ENCODE measurements at places on chromosomes 3 and 15.

DNA sequence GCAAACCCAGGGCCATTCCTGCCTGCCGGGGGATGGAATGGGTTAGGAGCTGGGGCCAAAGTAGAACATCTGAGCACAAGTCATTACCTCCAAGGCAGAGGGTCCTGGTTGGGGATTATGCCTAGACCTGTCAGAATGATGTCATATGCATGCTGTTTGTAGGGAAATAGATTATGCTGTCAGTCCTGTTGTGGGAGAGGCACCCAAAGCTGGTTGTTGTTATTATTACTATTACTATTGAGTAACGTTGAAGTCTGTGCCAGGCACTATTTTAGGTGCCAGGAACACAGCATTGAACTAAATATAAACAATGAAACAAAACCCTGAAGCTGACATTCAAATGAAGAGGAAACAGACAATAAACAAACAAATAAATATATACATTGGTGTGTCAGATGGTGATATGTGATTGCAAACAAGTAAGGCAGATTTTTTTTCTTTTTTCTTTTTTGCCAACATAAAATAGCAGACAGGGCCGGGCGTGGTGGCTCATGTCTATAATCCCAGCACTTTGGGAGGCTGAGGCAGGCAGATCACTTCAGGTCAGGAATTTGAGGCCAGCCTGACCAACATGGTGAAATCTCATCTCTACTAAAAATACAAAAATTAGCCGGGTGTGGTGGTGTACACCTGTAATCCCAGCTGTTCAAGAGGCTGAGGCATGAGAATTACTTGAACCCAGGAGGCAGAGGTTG is 2.0 kb downstream of the P4HTM start:
- no peak for DNase-seq

DNA sequence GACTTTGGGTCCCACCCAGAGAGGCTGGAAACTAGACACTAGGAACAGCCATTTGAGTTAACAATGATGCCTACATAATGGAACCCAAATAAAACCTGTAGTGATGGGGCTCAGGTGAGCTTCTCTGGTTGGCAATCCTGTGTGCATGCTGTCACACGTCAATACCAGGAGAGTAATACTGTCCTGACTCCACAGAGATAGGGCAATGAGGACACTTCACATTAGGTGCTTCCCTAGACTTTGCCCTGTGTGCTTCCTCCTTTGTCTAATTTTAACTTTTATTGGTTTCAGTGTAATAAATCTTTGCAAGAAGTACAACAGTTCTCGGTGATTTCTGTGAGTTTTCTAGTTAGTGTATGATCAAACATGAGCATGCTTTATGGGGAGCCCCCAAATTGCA is 281.8 kb upstream of the ARRDC4 start:
- no peak for DNase-seq

DNA sequence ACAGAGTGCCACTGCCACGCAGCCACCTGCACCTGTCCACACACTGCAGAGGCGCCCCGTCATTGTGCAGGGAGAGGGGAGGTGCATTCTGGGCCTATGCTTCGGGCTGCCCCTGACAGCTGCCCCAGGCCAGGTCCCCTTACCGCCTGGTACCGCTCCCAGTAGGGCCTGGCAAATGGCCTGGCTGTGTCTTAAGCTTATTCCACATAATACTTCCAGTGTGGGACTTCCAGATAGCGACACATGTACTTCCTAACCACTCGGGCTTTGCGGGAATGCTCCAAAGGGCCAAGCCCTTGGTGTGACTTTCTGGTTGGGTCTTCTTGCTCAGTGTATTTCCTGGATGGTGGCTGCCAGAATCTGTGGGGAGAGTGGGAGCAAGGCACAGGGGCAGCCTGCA is 254.3 kb upstream of the CHRNA7 start:
- no peak for DNase-seq

GRCh38 chr3:1766384-1766783 is 332.3 kb upstream of the CNTN4 start:
- DNase-seq, result no peak

DNA sequence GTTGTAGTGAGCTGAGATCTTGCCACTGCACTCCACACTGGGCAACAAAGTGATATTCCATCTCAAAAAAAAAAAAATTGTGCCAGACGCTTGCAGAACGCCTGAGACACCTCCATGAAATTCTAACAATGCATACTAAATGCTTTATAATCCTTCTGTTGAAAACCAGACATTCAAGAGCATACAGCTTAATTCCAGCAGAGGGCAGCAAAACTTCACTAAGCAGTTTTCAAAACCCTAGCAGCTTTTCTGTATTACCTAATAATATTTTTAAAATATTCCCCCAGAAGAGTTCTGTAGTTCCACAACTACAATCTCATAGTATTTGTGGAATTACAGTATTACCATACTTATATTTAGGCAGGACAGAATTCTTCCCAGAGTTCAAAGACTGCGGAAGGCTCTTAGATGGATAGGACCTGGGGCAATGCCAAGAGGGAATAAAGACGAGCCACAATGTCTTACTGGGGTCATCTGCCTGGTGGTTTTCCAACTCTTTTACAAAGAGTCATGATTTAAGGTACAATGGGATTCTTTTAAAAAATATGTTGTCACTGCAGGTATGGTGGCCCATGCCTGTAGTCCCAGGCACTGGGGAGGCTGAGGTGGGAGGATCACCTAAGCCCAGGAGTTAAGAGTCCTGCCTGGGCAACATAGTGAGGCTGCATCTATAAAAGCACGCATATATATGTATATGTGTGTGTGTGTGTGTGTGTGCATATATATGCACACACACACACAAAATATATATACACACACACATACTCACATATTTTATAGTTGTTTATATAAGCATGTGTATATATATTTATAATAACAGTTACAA is 19.6 kb upstream of the TASOR start:
- DNase-seq, result peak; percentile 32

Data from memory B cell (primary cell).